IPS DF 6.9 (cell line): ENCODE measurements at places on chromosomes 7 and 10.
A peak's percentile ranks its signal among the peaks of the same experiment; 100 is the strongest.

DNA sequence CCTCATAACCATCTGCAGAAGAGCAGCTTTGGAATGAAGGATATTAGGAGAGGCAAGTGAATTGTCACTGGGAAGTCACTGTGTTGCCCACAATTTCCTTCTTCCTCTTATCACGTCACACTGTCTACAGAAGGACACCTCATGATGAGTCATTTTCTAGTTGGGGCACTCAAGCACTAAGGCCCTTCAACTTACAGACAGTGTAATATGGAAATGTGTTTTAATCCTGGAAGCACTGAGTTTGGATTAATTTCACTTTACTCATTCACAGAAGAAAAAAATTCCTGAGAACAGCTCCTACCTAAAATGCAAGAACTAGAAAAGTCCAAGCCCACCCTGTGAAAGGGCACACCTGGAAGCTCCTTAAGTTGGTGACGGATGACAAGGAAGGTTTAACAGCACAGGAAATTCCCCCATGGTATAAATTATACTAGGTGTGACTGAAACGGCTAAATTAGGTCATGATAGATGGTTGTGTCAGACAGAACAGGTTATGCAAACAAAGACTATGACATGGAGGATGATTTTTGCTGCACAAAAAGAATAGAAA lies 56.6 kb downstream of the PARD3 start:
- no peak for DNase-seq

DNA sequence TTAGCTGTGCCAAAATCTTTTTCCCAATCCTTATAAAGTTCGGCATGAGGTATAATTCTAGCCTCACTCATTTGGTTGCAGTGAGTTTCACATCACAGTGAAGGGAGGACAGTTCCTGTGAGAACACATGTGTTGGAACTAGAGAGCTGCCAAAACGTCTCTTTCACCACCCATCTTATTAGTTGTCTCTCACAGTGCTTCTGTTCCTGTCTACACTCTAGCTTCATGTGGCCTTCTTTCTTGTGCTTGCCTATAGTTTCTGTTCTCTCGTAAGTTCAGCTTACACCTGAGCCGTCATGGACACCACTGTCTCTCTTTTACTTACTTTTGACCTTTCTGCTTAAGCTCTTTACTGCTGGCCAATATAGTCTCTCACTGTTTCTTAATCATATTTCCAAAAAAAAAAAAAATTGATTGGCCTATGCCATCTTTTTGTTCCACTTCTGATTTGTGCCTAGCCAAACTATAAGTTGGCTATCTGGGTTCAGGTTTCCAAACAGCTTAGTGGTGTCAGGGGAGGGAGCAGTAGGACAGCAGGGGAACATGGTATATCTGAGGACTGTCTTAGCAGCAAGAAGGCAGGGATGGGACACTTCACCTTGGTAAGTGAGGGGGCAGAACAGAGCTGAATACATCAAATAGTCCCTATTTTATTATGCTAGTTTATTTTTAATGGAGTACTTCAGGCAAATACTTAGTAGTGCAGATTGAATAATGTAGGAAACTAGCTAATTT lies 38.0 kb downstream of the ZNRF2 start:
- DNase-seq: no peak

DNA sequence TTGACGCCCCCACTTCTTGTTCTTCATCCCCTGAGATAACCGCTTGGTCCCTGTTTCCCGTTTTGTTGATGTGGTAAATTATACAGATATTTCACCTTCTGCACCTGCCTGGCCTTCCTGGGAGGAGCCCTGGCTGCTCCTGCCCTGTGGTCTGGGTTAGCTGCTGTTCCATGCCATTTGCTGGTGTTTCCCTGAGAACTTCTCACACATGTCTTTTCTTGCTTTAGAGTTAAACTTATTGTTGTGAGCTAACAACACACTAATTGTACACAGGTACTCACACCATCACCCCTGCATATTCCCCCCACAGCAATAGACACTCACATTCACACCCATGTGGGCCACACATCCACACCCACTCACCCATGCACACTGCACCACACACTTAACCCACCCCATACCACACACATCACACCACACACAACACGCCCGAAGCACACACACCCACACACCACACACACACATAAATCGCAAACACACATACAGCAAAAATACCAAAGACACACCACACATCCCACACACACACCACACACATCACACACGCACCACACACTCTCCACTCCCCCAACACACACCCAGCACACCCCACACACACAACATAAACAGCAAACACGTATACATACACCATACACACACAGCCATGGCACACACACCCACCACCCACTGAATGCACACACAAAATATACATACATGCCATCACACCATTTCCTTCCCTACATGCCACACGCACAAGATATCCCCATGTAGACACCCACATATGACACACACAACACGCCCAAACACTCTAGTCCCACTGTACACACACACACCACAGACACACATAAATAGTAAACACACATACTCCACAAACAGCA lies 19.4 kb upstream of the ANTXRL start:
- no peak for DNase-seq

- DNase-seq: no peak
Observed at GRCh38 chr10:19595212-19595845, 220.9 kb upstream of the PLXDC2 start.

GRCh38 chr10:24382596-24382978 lies 173.6 kb downstream of the KIAA1217 start:
- DNase-seq: no peak

GRCh38 chr7:140691376-140692045 lies 5.0 kb upstream of the NDUFB2 start:
- no peak for DNase-seq

GRCh38 chr7:54615-55014 lies 137.8 kb upstream of the FAM20C start:
- DNase-seq: no peak

- DNase-seq: no peak
Observed at GRCh38 chr7:77819021-77819420, 20.4 kb downstream of the PHTF2 start.

- no peak for DNase-seq
Observed at GRCh38 chr7:23003505-23004246, 10.3 kb downstream of the HYCC1 start.

- no peak for DNase-seq
Observed at GRCh38 chr7:7808156-7808555, 89.7 kb upstream of the RPA3 start.

GRCh38 chr10:100403734-100404133 lies 56.7 kb downstream of the SCD start:
- no peak for DNase-seq

GRCh38 chr7:128708824-128709223 lies 30.3 kb upstream of the CALU start:
- DNase-seq: peak; percentile 20

DNA sequence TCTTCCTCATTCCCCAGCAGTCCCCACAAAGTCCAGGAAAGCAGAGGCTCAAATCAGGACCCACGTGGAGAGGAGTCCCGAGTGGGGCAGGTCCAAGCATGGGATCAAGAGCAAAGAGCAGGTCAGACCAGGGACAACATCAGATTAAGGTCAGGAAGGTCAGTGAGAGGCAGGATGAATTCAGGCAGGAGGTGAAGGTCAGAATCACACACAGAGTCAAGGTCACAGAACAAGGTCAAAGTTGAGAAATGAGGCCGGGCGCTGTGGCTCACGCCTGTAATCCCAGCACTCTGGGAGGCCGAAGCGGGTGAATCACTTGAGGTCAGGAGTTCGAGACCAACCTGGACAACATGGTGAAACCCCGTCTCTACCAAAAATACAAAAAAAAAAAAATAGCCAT lies 2.3 kb downstream of the MYL10 start:
- no peak for DNase-seq

GRCh38 chr10:86331861-86332260 lies 34.7 kb downstream of the GRID1 start:
- no peak for DNase-seq

DNA sequence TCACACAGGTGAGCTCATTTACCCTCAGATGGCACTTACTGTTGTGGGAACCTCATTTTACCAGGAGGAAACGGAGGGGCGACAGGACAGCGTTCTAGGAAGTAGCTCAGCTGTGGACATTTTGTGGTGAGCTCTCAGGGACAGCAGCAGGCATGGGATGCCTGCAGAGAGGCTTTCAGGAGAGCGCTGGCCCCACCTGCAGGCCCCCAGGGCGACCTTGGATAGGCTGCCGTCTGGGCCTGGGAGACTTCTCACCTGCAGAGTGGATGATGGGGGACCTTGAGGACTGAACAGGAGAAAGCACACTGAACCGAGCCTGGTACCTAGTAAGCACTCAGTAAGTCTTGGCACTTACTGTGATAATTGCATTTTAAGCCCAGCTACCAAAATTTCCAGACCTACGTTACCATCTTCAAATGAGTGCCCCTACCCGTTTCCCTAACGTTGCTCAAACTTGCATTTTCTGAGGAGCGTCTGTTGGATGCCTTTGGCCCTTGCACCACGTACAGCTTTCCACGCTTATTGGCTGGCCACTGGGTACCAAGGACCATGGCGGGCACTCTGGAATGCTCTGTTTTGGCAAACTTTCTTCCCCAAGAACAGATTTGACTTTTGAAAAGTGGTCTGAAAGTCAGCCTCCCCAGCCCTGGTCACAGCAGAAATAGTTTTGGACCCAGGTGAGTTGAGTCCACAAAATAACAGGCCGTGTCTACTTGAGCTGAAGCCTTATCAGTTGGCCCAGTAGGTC lies 223.4 kb downstream of the EBF3 start:
- no peak for DNase-seq

DNA sequence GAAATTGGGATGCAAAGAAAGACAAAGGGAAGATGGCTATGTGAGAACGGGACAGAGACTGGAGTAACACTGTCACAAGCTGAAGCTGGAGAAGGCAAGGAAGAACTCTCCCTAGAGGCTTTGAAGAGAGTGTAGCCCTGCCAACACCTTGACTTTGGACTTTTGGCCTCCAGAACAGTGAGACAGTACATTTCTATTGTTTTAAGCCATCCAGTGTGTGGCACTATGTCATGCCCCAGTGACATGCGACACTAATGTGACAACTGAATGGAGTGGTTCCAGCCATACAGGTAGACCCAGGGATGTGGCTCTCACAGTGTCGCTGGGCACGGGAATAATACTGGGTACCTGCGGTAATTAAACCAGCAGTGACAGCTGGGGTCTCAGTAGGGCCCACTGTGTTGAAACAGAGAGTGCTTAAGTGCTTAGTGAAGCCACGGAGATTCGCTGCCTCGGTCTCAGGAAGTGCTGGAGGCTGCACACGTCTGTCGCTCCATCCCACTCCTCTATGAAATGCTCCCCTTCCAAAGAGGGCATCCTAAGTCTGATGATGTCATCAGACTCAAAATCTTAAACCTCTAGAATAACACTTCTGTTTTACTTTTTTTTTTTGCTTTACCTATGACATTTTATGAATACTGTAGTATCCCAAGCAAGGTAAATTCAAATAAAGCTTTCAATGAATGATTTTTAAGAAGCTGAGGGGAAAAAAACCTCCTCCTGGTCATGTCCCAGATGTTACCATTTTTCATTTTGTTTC lies 154.6 kb upstream of the RHEB start:
- DNase-seq: no peak

- DNase-seq: no peak
Observed at GRCh38 chr7:16299853-16300252, 121.5 kb downstream of the CRPPA start.

- no peak for DNase-seq
Observed at GRCh38 chr7:89064831-89065230, 269.3 kb upstream of the TEX47 start.

DNA sequence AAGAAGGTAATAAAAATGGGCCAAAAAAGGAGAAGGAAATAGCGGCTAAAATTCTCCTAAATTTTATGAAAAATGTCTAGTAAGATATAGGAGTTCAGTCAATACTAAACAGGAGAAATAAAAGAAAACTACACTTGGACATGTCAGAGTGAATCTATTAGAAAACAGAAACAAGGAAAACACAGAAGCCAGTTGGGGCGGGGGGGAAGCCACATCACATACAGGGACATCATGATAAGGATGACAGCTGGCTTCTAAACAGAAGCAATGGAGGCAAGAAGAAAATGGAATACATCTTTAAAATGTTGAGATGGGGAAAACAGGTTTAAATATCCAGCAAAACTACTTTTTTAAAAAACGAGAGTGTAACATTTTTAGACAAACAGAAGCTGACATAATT lies 77.8 kb downstream of the CUBN start:
- DNase-seq: no peak

- no peak for DNase-seq
Observed at GRCh38 chr7:51593628-51594027, 277.0 kb upstream of the COBL start.

DNA sequence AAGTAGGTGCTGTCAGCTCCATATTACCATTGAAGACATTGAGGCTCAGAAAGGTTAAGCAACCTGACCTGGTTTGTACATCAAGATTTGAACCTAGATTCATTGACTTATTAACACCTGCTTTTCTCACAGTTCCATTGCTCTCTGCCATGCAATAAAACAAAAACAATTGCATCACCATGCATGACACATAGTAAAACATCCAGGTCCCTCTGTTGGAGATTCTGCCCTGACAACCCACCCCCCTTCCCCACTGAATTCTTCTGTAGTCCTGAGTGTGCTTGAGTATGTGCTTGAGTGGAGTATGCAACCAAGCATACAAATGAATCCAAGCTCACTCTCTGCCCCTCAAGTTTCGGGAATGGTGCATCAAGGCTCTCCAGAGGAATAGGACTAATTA lies 6.0 kb upstream of the LMBR1 start:
- no peak for DNase-seq

- DNase-seq: no peak
Observed at GRCh38 chr7:143018931-143019330, 8.0 kb downstream of the OR9A2 start.
